Right lobe of liver (tissue), 6 donors: ENCODE measurements at places on chromosomes 4 and X. TPM values are rescaled to one million over a fixed set of nuclear protein-coding genes. Genes with fewer than 3 reads are reported as not detected.

Gene CACNA1F
- not detected for total RNA-seq

Gene PCDH10
- total RNA-seq, result not detected

Gene NKX3-2
- not detected for total RNA-seq

Gene CYLC1
- total RNA-seq, result not detected

Gene VCX2
- not detected for total RNA-seq

Gene RELL1
- 5.8 TPM for total RNA-seq

Gene CSAG2
- total RNA-seq, result not detected

Gene ARHGEF9
- total RNA-seq, result 8.1 TPM

Gene SPANXC
- total RNA-seq, result not detected
